ENCODE measurements at places on chromosomes 5 and 9. TPM values are rescaled to one million over a fixed set of nuclear protein-coding genes. Genes with fewer than 3 reads are reported as not detected.
A peak's percentile ranks its signal among the peaks of the same experiment; 100 is the strongest.

GRCh38 chr9:98317134-98317857 lies 61.8 kb upstream of the TBC1D2 start:
- DNase-seq: peak; percentile 86

TTC23L gene
- total RNA-seq: under 0.01 TPM

- no peak for DNase-seq
Observed at GRCh38 chr5:2759696-2760461, 8.4 kb upstream of the IRX2 start.

DNA sequence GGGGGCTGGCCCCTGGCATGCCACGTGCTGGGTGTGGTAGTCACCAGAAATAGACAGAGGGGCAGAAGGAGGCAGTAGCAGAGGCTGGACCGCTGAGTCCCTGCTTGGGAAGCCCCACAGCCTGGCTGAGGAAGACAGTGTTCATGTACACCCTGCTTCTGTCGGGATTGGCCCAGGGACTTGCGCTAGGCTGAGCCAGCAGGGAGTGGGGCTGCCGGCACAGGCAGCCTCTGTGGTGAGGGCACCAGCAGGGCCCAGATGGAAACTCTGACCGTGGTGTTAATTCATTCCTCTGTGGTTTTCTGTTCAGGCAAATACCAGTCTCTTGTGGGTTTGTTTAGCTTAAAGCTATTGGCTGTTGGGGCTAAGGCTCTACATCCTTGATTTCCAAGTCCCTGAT lies 108.6 kb upstream of the RAD23B start:
- DNase-seq: no peak

STARD4 gene
- total RNA-seq: 63.0 TPM

DNA sequence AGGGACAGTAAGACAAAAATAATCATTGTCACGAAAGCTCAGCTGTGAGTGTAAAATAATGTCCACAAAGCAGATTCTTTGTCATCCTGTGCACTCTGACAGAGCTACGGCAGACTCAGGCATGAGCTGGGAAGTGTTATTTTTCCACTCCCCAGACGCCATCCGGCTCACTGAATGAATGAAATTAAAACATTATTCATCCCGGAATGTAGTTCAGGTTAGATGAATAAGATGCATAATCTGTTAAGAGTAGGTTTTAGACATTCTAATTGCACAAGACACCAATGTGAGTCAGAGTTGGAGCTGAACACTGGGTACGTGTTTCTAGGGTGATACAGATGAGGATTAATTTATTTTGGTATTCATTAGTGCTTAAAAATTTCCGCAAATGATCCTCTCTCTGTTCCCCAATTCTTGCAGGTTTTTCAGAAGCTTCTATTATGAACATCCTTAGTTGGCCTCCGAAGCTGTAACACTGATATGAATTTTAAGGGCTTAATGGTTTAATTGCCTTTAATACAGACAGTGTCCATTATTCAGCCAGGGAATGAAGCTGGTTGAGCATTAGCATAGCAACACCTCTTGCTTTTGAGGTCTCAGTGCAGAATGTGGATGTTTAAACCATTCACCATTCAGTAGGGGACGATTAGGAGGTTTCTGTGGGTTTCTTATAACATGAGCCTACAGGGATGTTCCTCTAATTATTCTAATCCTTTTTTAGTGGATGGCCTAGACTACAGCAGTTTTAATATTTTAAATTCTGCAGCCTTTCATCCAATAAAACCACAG lies 65.6 kb upstream of the FRRS1L start:
- DNase-seq: peak; percentile 61

CCNO gene
- total RNA-seq: not detected

- no peak for DNase-seq
Observed at GRCh38 chr5:139462586-139463276, at the start of gene ECSCR. ECSCR (minus strand) TSS chr5:139462743; CDS start chr5:139462670, 73 bp downstream.

SPATA31D4 gene
- not detected for total RNA-seq

- no peak for DNase-seq
Observed at GRCh38 chr5:171801-172331, 19.4 kb upstream of the LRRC14B start.

- peak; percentile 2 for DNase-seq
Observed at GRCh38 chr5:110477911-110478310, 248.6 kb downstream of the TMEM232 start.

DNA sequence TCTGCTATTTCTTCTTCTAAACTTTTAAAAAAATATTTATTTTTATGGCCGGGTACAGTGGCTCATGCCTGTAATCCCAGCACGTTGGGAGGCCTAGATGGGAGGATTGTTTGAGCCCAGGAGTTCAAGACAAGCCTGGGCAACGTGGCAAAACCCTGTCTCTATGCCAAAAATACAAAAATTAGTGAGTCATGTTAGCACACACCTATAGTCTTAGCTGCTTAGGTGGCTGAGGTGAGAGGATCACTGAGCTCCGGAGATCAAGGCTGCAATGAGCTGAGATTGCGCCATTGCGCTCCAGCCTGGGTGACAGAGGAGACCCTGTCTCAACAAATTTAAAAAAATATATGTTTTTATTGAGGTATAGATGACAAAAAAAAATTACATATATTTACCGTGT lies 5.6 kb downstream of the AP3S1 start:
- no peak for DNase-seq

DNA sequence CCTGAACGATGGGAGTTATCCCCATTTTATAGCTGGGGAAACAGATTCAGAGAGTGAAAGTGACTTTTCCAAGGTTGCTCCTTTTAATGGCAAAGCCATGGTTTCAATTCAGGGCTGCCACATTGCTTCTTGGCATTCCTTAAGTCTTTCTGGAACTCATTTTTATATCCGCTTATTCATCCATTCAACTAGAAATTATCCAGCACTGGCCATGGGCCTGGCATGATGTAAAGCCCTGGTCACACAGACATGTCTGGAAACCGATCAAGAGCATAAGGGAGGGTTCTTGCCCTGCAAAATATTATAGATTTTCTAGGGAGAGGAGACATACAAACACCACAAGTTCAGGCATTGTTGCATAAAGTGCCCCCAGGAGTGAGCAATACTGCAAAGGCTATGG lies 43.0 kb upstream of the COL15A1 start:
- DNase-seq: no peak

LAMC3 gene
- under 0.01 TPM for total RNA-seq

GRCh38 chr5:156479849-156480248 lies 152.9 kb downstream of the SGCD start:
- DNase-seq: peak; percentile 92

PCDHGA1 gene
- 0.90 TPM for total RNA-seq

DNA sequence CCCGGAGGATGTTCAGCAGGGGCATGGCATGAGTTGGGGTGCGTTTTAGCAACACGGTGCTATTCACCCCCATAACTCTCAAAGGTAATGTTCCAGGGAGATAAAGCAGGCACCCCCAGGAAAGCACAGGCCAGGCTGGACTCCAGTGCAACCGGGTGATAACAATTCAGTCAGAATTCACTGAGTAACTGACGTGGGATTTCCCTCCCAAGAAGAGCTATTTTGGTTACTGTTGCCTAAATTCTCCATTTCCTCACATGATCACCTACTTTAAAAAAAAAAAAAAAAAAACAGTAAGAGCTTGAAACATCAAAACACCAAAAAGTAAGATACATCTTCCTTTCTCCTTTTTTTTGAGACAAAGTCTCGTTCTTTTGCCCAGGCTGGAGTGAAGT lies 137.6 kb upstream of the WWC1 start:
- DNase-seq: no peak

EGFLAM gene
- 1.1 TPM for total RNA-seq

DNA sequence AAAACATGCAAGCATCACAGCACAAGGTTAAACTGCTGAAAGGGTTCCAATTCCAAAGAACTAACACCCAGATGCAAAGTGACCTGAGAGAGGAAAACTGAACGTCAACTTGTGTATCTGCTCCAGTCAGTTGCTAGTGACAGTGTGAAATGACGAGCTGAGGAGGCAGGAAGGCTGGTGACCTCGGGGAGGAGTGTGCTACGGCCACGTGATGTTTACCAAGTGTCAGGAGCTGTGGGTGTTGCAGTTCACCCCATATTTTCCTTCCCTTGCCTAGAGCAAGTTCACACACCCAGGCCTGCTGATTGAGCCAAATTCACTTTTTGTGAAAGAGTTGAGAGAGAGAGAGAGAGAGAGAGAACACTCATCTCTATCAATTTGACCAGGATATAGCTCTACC lies 231.6 kb upstream of the ANKH start:
- DNase-seq: no peak

DNA sequence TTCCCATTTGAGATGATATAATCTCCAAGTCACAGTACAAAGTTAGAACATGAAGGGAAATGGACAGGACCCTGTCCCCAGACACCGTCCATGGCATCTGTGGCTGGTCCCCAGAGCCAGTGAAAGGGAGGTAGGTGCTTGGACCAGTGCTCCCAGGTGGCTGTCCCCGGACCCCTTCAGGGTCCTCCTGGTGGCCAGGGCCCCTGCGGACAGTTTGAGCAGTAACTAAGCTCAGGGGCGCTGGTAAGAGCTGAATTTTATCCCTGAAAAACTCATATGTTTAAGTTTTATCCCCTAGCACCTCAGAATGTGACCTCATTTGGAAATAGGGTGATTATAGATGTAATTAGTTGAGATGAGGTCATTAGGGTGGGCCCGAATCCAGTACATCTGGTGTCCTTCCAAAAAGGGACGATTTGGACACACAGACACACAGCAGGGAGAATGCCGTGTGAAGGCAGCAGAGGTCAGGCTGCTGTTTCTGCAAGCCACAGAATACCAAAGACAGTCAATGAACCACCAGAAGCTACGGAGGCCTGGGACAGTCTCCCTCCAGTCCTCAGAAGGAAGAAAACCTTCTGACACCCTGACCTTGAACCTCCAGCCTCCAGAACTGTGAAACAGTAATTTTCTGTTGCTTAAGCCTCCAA lies 185.0 kb downstream of the ATPSCKMT start:
- DNase-seq: no peak

TMEM174 gene
- not detected for total RNA-seq

CARTPT gene
- not detected for total RNA-seq

GRCh38 chr9:121784731-121785411 lies 133.4 kb downstream of the DAB2IP start:
- DNase-seq: no peak

- DNase-seq: no peak
Observed at GRCh38 chr9:134172198-134173126, 8.1 kb upstream of the RNU6ATAC start.

KIF4B gene
- total RNA-seq: under 0.01 TPM

PTGDS gene
- not detected for total RNA-seq

DNA sequence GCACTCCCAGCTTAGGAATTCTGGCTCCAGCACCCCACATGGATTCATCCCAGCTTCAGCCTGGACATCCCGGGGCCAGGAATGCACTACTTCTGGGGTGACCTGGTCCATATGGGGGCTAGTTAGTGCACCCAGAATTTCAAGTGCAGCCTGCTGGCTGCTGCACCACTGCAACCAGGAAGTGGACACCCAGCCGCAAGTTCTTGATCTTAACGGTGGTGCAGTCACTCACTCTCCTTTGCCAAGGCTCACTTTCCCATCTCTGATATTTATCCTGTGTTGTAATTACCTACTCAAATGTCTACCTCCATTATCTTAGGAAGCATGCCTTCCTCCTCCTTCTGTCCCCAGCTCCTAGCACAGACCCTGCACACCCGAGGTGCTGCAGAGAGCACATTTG lies 26.2 kb upstream of the RAB14 start:
- no peak for DNase-seq

- DNase-seq: peak; percentile 77
Observed at GRCh38 chr5:148939676-148940075, 113.3 kb downstream of the ADRB2 start.

GRCh38 chr5:3596857-3597166 lies 1.2 kb downstream of the IRX1 start:
- DNase-seq: no peak

GOLM1 gene
- 54.8 TPM for total RNA-seq

GRAMD2B gene
- 20.3 TPM for total RNA-seq

- no peak for DNase-seq
Observed at GRCh38 chr5:167348980-167349379, 942.5 kb upstream of the WWC1 start.

- no peak for DNase-seq
Observed at GRCh38 chr5:72137826-72138409, 30.6 kb downstream of the MAP1B start.

TRIM7 gene
- 0.83 TPM for total RNA-seq

- DNase-seq: peak; percentile 55
Observed at GRCh38 chr9:92740009-92740408, 24.6 kb downstream of the BICD2 start.

GRCh38 chr5:4704951-4705350 lies 435.2 kb upstream of the ADAMTS16 start:
- DNase-seq: no peak

GRCh38 chr9:23153058-23153457 lies 673.0 kb downstream of the ELAVL2 start:
- no peak for DNase-seq

IFNA13 gene
- total RNA-seq: not detected

FOXD4L3 gene
- total RNA-seq: not detected

DNA sequence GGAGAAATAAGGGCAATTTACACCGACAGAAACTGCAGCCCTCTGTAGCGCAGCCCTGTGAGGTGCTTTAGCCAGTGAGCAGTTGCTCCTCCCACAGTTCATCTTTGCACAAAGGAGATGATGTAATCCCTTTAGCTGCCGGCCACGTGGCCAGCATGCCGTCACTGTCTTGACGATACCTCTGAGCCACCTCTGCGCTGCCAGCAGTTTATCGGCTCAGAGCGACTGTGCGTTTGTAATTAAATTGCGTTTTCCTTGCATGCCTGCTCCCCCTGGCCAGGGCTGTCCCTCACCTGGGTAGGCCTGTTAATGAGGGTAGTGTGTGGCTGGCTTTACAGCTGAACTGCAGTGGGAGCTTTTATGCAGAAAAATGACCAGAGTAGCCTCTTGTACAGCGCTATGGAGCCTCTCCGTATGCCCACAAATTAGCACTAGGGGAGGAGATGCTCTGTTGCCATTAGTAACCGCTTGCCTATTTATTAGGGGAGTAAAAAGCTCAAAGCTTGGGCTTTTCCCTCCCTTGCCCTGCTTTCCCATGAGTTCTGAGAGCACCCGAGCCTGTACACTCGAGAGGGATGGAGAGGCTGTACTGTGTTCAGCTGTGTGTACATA lies 107.0 kb downstream of the TRIO start:
- DNase-seq: peak; percentile 86

DNA sequence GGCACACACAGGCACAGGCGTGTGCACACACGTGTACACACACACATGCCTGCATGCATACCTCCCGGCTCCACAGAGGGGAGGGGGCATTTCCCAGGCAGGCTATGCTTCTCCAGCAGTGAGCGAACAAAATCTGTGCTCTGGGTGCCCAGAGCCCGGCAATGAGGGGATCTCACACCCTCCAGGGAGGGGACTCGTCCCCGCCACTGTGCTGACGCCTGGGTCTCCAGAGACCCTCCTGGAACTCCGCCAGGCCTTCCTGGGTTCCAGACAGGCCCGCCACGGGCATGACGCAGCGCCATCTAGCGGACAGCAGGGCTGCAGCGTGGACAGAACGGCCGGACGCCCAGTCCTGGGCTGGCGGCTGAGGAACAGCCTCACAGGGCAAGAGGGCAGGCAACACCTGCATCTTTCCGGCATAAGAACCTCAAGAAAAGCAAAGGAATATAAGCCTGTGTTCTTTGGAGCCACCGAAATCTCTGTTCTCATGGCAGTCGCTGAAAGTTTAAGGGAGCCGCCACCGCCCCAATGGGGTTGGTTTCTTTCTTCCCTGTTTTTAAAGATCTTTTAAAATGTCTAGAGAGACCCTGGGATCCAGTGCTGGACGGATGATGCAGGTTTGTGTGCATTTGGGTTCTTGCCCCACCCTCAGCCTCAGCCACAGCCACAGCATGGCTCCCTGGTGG lies 135.6 kb upstream of the PPP1R26 start:
- peak; percentile 5 for DNase-seq

GRCh38 chr9:116058421-116058820 lies 95.2 kb upstream of the PAPPA start:
- no peak for DNase-seq

DMRT3 gene
- not detected for total RNA-seq

- DNase-seq: no peak
Observed at GRCh38 chr5:57931807-57932206, 449.2 kb upstream of the ACTBL2 start.

Data from IMR-90 (cell line).